Activated T-helper 2 cell treated with anti-CD3 and anti-CD28 coated beads, Interferon-gamma antibody, Interleukin-2, Interleukin-4, amounts not matched to agents 10 μg/mL and 5 μg/mL and 100 μg/mL, durations not matched to agents 14 hours and 24 hours and 36 hours (primary cell): ENCODE measurements at places on chromosomes 12 and 14. TPM values are rescaled to one million over a fixed set of nuclear protein-coding genes. Genes with fewer than 3 reads are reported as not detected.

Gene KRT6A
- total RNA-seq: not detected in 2 replicates

Gene IL23A
- total RNA-seq: 30.4 and 31.0 TPM in 2 replicates

Gene NRL
- total RNA-seq: 1.6 and 1.8 TPM in 2 replicates

Gene CSRP2
- total RNA-seq: 0.84 and 3.5 TPM in 2 replicates

Gene FOXG1
- not detected in 2 replicates for total RNA-seq

Gene BEGAIN
- total RNA-seq: 3.4 and 3.5 TPM in 2 replicates

Gene ASCL1
- total RNA-seq: not detected in 2 replicates

Gene IFNG-AS1
- not detected in 2 replicates for total RNA-seq

Gene LGR5
- total RNA-seq: not detected in 2 replicates

Gene SERPINA12
- total RNA-seq: not detected in 2 replicates

Gene ABCC9
- 0.02 and 0.07 TPM in 2 replicates for total RNA-seq

Gene MIPOL1
- total RNA-seq: not detected in 2 replicates

Gene NPAS3
- total RNA-seq: not detected in 2 replicates

Gene WASHC3
- total RNA-seq: 34.0 and 39.0 TPM in 2 replicates

Gene IRAK3
- 0.91 and 1.2 TPM in 2 replicates for total RNA-seq

Gene PMCH
- total RNA-seq: 210 and 221 TPM in 2 replicates

Gene SOX5
- 0.34 and 0.53 TPM in 2 replicates for total RNA-seq

Gene HOXC4
- total RNA-seq: 0.14 and 0.21 TPM in 2 replicates
